ENCODE measurements at places on chromosomes 6 and 20.

- DNase-seq, result no peak
These were observed 1.2 kb downstream of the GRM4 start for GRCh38 chr6:34144581-34145160.

DNA sequence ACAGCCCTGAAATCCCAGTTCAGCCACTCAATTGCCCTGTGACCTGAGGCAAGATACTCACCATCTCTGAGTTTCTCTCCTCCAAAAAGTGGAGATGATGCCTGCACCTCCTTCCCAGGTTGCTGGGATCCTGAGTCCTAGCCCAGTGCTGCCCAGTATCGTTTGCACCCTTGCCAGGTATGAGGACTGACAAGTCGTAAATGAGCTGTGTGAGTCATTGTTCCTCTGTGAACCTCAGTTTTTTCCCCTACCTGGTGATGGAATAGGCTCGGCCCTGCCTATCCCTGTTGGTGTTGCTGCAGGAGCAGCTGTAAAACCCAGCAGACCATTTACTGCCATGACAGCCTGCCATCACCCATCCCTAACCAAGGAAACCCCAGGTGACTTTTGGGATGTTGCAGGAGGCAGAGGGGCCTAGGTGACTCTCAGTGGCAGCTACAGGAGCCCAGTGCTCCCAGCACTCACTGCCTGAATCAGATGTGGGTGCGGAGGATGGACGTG, 229.3 kb downstream of the SYNDIG1 start:
- no peak for DNase-seq

GRCh38 chr6:49479308-49479970, 16.3 kb downstream of the CENPQ start:
- no peak for DNase-seq

DNA sequence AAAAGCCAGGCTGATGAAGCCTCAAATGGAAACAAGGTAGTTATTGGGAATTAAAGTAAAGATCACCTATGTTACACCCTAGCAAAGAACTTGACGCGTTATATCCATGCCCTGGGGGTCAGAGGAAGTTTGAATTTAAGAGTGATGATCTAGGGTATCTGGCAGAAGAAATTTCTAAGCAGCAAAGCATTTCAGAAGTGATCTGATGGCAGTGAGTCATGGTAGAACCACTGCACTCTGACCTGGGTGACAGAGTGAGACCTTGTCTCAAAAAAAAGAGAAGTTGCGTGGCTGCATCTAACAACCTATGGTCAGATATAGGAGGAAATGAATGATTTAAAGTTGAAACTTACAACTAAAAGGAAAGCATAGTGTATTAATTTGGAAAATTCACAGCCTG, 45.2 kb downstream of the SCP2D1 start:
- DNase-seq, result no peak

- DNase-seq, result no peak
These were observed 82.6 kb upstream of the BMP5 start for GRCh38 chr6:55957961-55958422.

- no peak for DNase-seq
These were observed 528.6 kb upstream of the JARID2 start for GRCh38 chr6:14717307-14717706.

DNA sequence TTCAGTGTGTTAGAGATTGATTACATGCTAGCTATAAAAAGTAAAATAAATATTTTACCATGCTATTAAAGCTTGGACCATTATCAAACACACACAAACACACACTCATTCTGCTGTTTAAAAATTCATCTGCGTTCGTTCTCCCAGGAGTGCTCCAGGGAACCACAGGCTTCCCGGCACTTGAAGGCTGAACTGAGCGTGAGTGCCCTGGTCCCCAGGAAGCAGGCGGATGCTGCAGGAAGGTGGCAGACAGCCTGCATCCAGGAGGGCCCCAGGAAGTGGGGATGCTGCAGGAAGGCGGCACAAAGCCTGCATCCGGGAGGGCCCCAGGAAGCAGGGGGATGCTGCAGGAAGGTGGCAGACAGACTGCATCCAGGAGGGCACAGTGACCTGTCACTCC, 147.2 kb upstream of the SNX9 start:
- DNase-seq, result no peak

GRCh38 chr6:36757206-36757605, 59.6 kb downstream of the RAB44 start:
- no peak for DNase-seq

DNA sequence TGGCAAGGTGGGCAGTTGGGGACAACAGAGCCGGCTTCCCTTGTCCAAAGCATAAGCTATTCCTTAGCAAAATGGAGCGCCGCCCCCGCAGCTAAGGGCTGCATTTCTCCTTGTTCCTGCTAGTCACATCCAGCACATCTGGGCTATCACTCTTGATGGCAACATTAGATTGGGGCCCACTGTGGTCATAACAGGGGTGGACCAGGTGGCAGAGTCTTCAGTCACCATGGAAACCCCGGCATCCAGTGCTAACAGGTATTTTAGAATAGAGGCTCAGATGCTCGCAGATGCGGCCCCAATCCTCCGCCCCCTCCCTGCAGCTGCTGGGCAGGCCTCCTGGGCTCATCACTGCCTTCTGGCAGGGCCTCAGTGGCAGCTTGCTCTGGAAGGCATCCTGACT, 168.2 kb upstream of the PROKR2 start:
- DNase-seq, result no peak

DNA sequence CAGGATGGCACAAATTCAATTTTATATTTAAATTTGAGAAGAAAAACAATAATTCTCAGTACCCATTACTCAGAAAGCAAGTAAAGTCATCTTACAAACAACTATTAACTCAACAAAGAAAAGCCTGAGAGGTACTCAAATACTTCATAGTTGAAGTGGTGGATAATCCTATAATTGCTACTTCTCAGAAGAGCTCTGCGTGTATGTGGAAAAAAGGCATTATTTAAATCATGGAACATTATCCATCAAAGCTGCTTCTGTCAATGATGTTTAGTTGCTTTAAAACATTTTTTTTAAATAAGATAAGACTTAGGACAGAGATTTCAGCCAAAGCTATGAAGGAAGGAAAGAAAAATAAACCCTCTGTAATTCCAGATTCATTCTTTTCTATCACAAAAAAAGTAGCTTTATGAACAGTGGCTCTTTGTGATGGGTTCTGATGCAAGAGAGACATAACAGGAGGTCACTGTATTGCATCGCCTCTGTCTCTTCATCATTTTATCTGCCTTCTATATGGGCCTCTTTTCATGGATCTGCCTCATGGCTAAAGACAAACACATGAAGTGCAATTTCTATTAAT, 367.9 kb upstream of the SLC35B3 start:
- DNase-seq, result no peak

GRCh38 chr20:17558154-17558940, 11.5 kb upstream of the DSTN start:
- peak; percentile 5 for DNase-seq

GRCh38 chr6:85672623-85673022, 29.9 kb upstream of the SYNCRIP start:
- no peak for DNase-seq

DNA sequence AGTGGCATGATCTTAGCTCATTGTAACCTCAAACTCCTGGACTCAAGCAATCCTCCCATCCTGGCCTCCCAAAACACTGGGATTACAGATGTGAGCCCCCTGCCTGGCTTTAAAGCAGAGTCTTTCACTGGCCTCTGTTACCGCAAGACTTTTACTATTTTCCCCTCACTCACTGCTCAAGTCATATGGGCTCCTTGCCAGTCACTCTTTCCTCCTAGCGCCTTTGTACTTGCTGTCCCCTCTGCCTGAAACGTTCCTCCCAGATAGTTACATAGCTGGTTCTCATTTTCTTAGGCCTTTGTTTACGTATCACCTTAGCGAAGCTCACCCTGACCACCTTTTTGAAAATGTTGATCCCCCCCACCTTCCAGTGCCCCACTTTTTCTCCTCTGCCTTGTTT, 29.3 kb downstream of the RPRD1B start:
- no peak for DNase-seq

DNA sequence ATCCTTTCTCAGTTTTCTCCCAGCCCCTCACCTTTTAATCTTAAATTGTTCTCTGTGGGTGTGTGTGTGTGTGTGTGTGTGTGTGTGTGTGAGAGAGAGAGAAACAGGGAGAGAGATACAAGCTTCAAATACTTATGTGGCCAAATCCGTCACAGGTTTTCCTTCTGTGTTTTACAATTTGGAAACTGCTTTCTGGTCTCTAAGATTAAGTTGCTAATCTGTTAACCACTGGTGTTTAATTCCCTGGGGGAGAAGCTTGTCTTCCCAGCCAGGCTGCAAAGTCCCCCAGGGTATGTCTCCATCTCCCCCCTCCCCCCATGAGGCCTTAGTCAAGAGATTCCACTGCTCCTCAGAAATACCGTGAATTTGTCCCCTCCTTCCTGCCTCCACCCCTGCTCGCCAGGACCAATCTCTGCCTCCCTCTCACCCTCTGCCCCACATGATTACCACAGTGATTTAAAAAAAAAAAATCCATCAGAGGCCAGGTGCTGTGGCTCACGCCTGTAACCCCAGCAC, 49.0 kb downstream of the RIPOR3 start:
- DNase-seq, result no peak

GRCh38 chr20:64220891-64221527, 34.5 kb upstream of the PCMTD2 start:
- DNase-seq, result no peak

GRCh38 chr6:81683912-81684311, 68.6 kb downstream of the TENT5A start:
- DNase-seq, result no peak
